T-helper 22 cell (primary cell): ENCODE measurements at places on chromosomes 1 and 21.

DNA sequence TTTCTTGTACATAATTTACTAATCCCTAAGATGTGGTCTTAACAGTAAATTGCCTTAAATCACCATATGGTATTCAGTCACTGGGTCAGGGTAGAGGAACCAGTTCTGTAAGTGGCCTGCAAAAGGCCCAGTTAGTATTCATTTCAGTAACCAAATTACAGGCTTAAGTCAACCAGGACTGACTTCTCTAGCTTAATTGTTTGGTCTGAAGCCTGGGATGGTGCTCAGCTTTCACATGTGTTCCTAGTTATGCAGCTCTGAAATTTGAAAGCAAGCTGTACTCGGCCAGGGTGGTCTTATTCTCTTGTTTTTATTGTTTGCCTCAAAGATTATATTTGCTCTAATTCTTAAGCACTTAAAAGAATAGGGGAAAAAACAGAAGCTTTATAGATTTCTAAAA, 144.6 kb downstream of the MAGI3 start:
- no peak for DNase-seq

GRCh38 chr1:18090636-18091035, 17.0 kb upstream of the IGSF21 start:
- no peak for DNase-seq

- DNase-seq = no peak
These were observed 174.8 kb downstream of the LTN1 start for GRCh38 chr21:28817871-28818270.

DNA sequence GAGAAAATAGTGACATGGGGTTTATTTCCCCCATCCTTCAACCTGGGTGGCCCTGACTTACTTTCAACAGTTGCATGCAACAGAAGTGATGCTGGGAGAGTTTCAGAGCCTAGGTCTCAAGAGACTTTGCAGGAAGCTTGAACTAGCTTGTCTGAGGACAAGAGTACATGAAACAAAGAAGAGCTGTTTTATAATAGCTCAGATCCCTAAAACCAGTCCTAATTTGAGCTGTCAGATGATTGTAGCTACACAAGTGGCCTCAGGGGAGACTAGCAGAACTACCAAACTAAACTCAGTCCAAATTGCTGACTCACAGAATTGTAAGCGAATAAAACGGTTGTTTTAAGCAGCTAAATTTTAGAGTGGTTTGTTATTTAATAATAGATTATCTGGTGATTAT, 17.1 kb downstream of the RC3H1 start:
- DNase-seq = no peak

DNA sequence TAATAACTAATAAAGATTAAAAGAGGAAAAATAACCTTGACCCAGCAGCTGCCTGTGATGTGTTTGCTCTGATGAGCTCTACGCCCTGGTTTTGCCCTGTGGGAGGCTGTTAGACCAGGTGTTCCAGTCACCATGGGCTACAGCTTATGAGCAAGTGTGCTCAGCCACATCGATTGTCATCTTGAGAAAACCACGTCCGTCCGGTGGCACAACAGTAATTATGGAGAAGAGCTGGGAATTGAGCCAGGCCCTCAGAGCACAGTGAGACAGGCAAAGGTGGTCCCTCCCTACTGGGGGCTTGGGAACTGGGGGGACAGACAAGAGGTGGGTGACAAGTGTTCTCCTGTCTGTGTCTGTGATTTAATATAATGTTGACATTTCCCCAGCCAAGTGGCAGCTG, 420.5 kb downstream of the MATN1 start:
- DNase-seq = no peak

- DNase-seq = no peak
These were observed 54.2 kb upstream of the SPATA6 start for GRCh38 chr1:48526008-48526710.

DNA sequence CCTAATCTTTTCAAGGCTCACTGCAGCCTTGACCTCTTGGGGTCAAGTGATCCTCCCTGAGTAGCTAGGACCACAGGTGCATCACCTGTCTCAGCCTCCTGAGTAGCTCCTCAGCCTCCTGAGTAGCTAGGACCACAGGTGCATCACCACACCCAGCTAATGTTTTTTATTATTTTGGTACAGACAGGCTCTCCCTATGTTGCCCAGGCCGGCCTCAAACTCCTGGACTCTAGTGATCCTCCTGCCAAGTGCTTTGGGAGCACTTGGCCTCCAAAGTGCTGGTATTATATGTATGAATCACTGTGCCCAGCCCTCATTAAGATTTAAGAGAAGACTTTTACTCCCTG, 58.5 kb upstream of the S1PR1 start:
- DNase-seq = no peak

DNA sequence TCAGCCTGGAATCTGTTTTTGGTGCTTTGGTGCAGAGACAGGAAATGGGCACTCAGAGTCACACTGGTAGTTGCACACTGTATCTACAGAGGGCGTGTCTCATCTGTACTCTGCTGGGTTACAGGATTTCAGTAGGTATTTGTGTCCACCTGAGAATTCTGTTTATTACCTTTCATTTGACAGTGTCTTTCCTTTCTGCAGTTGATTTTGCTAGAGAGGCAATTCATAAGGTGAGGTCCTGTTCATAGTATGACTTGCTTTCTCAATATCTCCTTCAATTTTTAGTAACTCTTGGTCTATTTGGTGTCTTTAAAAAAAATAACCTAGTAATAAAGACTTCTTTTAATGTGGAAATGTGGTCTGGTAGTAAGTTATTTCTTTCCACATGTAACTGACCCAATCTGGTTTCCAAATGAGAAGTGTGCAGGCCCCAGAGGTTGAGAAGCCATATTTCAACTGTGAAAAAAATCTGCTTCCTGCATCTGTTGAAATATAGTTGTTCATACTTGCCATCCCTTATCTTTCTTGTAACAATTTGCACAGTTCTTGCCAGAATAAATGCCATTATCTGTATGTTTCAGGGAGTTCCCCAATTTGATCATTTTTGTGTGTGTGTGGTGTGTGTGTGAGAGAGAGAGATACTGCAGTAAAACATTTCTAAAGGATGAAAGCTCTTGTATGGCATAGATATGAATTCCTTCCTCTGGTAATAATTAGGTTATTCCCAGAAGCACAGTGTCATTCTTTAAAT, 78.4 kb upstream of the DNAJC6 start:
- no peak for DNase-seq

DNA sequence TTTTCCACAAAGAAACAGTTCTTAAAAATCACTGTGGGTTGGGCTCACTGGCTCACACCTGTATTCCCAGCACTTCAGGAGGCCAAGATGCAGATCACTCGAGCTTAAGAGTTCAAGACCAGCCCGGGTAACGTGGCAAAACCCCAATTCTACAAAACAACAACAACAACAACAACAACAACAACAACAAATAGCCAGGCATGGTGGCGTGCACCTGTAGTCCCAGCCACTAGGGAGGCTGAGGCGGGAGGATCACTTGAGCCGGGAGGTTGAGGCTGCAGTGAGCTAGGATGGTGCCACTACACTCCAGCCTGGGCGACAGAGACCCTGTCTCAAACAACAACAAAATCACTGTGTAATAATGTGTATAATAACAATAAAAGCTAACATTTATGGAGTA, 40.8 kb downstream of the CDCP2 start:
- DNase-seq = no peak
